Choroid plexus epithelial cell (primary cell): ENCODE measurements at places on chromosomes 5 and 9.

DNA sequence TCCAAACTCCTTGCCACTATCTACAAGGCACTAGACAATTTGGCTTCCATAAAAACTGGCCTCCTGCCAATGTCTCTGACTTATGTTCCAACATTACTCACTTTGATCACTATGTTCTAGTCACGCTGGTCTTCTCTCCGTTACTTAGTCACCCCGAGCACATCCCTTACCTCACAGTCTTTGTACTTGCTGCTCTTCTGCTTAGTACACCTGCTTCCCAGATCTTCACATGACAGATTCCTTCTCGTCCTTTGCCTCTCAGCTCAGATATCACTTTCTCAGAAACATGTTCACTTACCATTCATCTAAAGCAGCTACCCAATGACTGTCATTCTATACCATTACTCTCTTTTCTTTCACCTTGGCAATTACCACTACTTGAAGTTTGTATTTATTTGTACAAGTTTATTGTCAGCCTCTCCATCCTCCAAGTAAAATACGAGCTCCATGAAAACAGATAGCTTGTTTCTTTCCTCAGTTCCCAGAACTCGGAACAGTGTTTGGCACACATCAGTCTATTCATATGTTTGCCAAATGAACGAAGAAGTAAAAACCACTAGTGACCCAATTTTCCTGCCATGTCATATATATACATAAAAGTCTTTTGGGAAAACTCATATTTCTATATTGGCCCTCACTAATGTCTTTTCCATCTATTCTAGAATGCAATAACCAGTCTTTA is 5.9 kb upstream of the SLC22A5 start:
- DNase-seq: peak; percentile 94

- peak; percentile 84 for DNase-seq
These were observed 2019.9 kb downstream of the MAT2B start for GRCh38 chr5:165525271-165525670.

DNA sequence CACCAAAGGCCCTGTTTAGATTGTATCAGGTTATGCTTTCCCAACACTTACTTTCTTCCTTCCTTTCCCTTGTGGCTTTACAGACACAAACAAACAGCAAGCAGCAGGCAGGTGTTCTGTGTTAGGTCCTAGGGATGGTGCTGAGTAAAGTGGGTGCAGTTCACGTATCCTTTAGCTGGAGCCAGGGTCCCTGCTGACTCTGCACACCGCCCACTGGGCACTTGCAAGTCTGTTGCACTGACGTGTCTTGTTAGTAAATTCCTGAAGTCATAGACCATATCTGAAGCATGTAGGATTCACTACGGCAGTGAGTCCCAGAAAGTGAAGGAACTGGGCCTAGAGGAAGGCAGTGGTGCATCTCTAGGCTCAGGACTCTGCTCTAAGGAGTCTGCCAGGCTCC is 96.5 kb downstream of the DAPK1 start:
- peak; percentile 84 for DNase-seq

DNA sequence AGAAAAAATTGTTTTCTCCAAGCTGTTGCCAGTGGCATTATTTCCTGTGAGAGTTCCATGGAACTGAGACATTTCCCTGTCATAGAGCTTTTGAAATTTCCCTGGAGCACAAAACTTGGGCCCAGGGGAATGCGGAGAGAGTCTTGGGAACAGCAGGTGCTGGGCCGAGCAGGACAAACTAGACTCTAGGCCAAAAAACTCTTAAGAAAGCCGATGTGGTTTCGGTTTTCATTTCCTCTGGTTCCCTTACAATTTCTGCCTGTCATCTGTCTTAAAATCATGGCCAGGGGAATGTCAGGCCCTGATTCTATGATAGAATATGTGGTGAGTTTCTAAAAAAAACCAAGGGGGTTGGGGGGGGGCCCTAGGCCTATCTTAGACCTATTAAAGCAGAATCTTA is 4.6 kb downstream of the SLC35A4 start:
- no peak for DNase-seq

- DNase-seq: peak; percentile 57
These were observed 1417.0 kb upstream of the ACO1 start for GRCh38 chr9:30967476-30967875.

GRCh38 chr5:170475294-170476000 is 28.4 kb upstream of the KCNIP1 start:
- peak; percentile 14 for DNase-seq

GRCh38 chr9:77649109-77649812 is 1.1 kb upstream of the GNA14 start:
- peak; percentile 68 for DNase-seq

DNA sequence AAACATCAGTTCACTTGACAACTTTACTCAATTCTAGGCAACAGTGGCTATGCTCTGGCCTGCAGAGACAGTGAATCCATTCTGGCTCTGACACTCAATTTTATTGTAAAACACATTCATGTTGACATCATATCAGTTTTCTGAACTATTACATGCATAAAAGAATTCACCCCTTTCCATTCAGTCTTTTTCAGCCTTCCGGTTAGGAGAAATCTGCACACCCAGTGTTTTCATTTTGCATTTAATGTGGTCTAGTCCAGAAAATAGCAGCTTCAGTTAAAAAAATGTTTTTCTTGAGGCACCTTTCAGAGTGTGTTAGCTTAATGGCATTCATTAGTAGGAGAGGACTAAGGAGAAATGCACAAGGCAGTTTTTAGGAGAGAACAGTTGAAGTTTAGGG is 95.1 kb downstream of the PBX3 start:
- no peak for DNase-seq

DNA sequence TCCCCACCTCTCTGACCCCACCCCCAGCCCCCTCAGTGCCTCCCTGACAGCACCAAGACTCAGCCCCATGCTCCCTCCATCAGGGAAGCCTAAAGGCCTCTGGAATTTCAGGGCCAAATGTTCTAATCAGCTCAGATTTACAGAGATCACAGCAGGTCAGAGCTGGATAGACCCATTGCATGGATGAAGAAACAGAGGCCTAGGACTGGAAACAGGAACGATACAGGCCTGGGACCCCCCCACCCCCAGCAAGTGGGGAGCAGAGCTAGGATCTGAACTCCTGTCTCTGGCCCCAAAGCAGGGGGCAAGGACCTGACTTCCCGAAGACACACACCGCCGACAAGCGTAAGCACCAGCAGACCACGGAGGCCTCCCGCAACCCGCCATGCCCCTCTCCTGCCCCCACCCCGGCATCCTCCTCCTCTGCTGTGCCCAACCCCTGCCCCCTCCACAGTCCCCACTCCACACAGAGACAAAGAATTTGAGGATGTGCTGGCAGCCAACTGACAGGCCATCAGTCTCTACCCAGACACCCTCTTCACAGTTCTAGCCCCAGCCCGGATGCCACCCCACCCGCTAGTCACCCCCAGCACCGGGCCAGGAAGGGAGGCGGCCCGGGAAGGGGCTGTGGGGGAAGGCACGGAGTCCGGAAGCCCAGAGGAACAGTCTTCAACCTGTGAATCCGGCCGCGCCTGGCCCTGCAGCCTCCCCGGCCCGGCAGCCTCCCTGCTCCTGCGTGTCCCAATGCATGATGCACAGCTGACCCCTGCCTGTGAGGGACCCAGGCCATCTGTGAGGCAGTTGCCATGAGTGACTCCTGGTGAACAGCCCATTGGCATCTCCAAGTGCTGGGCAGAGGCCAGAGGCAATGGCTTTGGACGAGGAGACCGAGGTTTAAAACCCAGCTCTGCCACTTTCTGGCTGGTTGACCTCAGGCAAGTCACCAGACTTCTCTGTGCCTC is 31.3 kb downstream of the NDUFA8 start:
- no peak for DNase-seq

- DNase-seq: peak; percentile 91
These were observed at the start of gene ZFP62 for GRCh38 chr5:180860887-180861822. Gene ZFP62, minus strand, starts transcription at chr5:180861276. Its CDS starts 57 bp downstream, at chr5:180861219.

DNA sequence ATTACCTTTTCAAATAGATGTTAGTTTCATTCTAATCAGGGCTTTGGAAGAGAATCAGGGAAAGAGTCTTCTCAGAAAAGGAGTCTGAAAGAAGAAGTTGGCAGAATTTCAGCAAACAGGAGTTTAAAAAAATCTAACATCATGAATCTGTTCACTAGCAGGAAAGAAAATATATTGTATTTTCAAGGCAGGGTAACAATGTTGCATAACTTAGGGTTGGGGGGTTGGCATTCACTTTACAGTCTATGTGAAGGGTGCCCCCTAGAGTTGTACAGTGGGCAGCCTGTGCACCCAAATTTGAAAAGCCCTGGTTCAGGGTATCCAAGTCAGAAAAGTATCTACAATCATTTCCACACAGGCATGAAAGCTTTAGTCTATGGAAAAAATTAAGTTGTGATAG is 348.4 kb upstream of the SLC30A5 start:
- peak; percentile 7 for DNase-seq

DNA sequence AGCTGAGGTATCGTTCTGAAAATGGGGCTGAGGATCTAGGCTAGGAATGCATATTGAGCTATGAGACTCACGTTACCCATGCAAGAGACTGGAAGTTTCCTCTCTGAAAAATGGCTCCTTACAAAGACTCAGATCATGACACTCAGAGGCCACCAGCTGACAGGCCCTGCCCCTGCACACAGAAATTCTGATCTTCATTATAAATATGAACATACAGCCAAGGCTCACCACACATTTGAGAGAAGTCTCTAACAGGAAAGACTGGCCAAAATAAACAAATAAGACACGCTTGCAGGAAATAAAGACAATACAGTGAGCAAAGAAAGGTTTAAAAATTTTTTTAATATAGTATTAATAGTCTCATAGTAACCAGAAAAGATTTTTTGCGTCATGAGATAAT is 365.9 kb downstream of the NFIB start:
- peak; percentile 58 for DNase-seq

DNA sequence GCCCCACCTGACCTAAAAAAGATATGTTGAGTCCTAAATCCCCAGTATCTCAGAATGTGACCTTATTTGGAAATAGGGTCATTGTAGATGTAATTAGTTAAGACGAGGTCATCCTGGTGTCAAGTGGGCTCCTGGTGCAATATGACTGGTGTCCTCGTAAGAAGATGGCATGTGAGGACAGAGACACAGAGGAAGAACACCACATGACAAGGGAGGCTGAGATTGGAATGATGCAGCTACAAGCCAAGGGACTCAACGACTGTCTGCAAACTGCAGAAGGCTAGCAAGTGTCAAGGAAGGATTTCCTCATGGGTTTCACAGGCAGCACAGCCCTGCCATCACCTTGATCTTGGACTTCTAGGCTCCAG is 100.4 kb upstream of the DAP start:
- no peak for DNase-seq

GRCh38 chr9:35928591-35929452 is 19.5 kb downstream of the SPAAR start:
- no peak for DNase-seq

DNA sequence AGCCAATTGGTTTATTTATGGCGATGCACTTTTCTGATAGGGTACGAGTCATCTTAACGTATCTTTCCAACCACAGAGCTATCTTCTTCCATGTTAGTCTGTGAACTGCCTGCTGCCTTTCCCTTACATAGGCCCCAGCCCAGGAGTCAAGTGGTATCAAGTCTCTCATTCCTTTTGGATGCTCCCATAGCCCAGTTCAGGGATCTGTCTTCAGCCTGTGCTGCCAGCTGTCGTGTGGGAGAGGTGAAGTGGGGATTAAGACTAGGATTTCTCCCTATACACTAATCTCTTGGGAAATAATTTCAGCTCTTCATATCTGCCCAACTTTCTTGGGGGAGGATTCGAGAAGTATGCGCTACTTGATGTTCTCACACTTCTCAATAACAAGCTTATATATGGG is 475.7 kb downstream of the EBF1 start:
- DNase-seq: no peak

- peak; percentile 0 for DNase-seq
These were observed 616.1 kb downstream of the DTWD2 start for GRCh38 chr5:118371973-118372831.

DNA sequence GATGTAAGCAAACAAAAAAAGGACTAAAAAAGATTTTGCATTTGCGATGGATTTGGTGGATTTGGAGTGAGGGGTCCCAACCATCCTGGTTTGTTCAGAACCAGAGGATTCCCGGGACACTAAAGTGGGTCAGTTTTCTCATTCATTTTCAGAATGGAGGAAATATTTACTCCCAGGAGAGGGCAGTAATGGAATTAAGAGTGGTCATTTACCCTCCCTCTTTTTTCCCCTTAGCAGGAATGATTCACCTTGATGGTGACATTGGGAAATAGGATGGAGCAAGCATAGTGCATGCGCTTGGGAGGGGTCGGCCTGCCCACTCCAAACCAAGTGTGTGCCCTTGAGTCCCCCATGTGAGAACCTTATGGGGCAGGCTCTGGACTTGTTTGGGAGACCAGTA is 164.2 kb upstream of the PUM3 start:
- no peak for DNase-seq

GRCh38 chr5:31639481-31640411 is 815 bp downstream of the PDZD2 start:
- no peak for DNase-seq
